ENCODE measurements at places on chromosomes 6 and 20.
A peak's percentile ranks its signal among the peaks of the same experiment; 100 is the strongest.

DNA sequence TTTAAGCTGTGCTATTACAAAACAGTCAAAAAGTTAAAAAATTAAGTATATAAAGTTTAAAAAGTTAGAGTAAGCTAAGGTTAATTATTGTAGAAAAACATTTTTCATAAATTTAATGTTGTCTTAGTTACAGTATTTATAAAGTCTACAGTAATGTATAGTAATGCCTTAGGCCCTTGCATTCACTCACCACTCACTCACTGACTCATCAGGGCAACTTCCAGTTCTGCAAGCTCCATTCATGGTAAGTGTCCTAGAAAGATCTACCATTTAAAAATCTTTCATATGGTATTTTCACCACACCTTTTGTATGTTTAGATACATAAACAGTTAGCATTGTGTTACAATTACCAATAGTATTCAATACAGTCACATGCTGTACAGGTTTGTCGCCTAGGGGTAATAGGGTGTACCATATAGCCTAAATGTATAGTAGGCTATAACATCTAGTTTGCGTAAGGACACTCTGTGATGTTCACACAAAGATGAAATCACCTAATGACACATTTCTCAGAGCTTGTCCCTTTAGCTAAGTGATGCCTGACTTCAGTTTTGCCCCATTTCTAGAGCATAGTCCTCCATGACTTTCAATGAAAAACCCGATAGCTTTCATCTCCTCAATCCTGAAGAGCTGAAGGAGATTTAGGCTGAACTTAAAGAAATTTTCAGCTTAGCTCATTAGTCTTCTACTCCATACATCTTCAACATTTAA, 14.9 kb upstream of the HLA-DRA start:
- no peak for DNase-seq

DNA sequence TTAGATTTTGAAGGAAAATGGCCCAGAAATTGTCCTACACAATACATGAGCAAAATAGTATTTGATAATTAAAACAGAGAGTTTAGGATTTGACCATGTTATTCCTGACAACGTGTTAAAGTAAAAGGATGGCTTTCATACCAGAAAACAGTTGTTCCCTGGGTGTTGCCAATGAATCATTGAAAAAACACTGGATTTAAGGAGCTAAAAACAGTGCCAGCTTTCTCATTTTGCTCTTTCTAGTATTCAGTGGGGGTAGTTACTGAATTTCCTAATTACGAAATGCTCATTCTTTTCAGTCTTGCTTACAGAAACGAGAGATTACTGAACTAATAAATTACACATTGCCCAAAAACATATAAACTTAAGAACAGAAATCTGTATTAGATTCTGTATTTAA, 26.6 kb upstream of the SNAP91 start:
- no peak for DNase-seq

DNA sequence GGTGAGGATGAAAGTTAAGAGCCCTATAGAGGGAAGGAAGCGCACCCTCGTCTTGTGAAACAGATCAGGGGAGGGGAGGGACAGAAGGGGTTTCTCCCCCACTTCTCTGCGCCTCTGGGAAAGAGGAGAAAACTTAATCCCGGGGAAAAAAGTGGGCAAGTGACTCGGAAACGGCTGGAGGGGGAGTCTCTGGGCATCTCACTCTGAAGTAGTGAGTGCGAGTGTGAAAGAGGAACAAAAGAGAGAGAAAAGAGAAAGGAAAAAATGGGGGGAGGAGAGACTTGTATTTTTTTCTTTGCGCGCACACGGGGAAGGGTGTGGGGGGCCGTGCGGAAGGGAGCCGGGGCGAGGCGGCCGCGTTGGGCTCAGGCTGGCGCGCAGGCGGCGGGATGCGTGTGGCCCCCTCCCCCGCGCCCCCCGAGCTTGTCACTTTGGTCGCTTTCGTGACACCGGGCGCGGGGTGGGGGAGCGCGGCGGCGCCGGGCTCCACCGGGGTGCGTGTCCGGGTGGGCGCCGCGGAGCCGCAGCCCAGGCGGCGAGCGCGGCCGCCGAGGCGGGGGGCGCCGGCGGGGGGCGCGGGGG, 454 bp downstream of the L3MBTL3 start:
- DNase-seq: peak; percentile 28

DNA sequence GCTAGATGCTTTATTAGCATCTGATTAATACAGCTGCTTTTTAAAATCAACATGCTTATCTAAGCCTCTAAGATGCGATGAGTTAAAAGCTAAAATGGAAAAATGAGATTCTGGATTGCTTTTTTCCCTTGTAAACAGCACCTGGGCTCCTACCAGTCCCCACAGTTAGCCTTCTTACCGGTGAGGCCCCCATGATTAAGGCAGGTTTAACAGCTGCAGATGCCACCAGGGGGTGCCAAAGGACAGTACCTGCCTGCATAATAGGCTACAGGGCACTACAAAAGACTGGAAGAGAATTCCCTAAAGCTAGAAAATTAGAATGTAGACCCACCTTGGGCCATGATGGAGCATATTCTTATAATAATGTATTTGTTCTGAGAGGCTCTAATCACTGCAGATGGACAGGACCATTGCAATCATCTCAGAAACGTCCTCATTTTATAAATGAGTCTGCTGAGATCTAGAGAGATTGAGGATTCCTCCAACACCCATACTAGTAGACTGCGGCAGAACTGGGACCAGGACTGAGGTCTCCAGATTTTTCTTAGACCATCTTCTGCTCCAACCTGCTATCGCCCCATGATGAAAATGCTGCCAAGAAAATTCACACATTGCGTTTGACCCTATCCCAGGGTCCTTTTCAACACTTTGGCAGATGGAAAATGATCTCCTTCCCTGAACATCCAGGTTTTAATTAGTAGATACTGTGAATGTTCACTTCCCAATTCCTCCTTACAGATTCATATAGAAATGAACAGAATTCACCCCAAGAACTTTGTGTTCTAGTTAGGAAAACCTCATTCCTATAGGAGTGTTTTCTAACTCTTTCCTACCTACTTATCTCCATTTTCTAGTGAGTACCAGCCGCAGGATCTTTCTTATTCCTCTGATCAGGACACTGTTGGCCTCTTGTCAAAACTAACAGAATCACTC, 148.8 kb downstream of the RPS12 start:
- DNase-seq: peak; percentile 69

GRCh38 chr6:159788753-159789376, 537 bp downstream of the TCP1 start:
- DNase-seq: peak; percentile 15

DNA sequence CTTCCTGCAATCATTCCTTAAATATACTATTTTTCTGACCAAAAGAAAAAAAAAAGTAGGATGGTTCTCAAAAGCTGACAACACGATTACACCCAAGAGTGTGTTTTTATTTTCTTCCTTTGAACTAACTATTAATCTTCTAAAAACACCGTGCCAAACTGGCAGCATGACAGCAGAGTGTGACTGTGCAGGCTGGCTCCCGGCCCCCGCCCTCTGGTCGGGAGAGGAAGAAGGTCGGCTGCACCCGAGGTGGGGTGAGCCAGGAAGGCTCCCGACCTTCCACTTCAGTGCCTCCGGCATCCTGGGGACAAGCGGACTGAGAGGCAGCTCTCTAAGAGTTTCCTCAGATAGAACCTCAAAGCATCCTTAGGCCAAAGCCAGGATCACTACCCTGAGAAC, 29.2 kb downstream of the SLC22A23 start:
- no peak for DNase-seq

DNA sequence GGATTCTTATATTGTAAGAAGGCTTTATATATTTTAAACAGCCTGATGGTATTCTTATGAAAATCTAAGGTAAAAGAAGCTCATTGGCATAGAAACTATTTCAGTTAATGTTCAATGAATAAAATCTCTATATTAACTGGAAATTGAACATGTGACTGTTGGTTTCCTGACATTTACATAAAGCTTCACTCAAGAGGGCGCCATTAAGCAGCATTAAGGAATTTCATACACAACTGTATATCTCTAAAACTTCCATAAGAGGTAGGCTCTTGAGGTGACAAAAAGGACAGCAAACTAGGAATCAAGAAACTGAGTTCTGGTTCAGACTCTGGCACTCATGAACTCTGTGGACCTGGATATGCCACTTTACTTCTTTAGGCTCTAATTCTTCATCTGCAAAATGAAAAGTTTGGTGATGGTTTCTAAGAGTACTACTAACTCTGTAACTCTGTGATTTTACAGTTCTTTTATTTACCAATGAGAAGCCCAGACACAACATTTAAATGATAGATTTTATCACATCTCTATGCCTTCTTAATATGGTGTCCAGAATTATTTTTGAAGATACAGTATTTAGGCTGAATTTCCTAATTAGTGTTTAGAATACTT, 147.5 kb downstream of the FLRT3 start:
- peak; percentile 46 for DNase-seq

GRCh38 chr20:57076152-57076652, 190.2 kb downstream of the BMP7 start:
- DNase-seq: no peak

- no peak for DNase-seq
These were observed 17.9 kb downstream of the DCDC2 start for GRCh38 chr6:24339932-24340331.

DNA sequence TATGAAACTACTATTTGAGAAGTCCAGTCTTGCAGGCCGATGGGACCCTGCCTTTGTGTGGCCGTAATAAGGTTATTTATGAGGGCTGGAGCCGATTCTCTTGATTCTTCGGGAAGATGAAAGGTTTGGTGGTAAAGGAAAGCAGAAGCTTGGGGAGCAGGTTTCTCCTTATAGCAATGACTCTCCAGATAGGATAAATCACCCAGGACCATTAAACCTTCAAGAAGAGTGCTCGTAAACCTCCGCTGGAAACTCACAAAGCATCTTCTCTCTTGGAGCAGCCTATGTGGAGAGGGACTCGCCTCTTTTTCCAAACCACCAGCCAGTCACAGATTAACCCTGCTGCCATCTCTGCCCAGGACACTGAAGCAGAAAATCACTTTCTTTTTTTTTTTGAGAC, 69.6 kb upstream of the SALL4 start:
- no peak for DNase-seq

GRCh38 chr6:157282284-157282683, 41.0 kb downstream of the TMEM242 start:
- no peak for DNase-seq

GRCh38 chr6:19838442-19839236, 1.5 kb downstream of the ID4 start:
- DNase-seq: no peak

DNA sequence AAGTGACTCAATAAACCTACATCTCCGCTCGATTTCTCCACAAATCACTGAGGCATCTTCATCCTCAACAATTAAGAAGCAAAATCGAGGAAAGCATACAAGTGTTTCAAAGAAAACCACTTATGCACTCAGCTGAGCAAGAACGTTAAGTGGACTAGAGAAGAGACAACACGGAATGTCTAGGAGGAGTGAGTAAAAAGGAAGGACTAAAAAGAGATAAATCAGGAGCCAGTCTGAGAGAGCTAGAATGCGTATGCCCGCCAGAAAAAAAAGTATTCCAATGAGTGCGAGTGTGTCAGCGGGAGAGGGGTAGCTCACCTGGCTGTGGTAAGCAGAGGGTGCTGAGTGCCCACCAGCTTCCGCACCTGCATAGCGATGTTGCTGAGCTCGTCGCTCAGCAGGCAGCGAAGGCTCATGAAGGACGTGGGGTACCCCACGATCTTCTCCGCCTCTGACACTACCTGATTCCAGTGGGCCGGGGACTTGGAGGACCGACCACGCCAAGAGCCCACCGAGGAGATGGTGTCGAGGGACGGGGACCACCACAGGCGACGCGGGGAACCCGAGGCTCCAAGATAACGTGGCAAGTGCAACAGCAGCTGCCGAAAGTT, 587 bp downstream of the PDSS2 start:
- peak; percentile 44 for DNase-seq

Data from MM.1S (cell line).